ENCODE measurements at places on chromosomes 1 and 21. TPM values are rescaled to one million over a fixed set of nuclear protein-coding genes. Genes with fewer than 3 reads are reported as not detected.

EDARADD gene
- 3.1 TPM for total RNA-seq

TRNP1 gene
- total RNA-seq: 211 TPM

AKR7A3 gene
- 0.18 TPM for total RNA-seq

INSRR gene
- not detected for total RNA-seq

S100A1 gene
- total RNA-seq: 0.84 TPM
